M059J (cell line): ENCODE measurements at places on chromosomes 16 and 17. TPM values are rescaled to one million over a fixed set of nuclear protein-coding genes. Genes with fewer than 3 reads are reported as not detected.

The NOD2 gene
- total RNA-seq: 0.07 and 0.34 TPM in 2 replicates

The CFAP97D1 gene
- total RNA-seq: not detected in 2 replicates

The RNF43 gene
- total RNA-seq: 0.17 TPM in 1 of 2 replicates, not detected in the other

The BCL6B gene
- total RNA-seq: not detected in 2 replicates

The TPPP3 gene
- total RNA-seq: 0.47 and 0.69 TPM in 2 replicates

The SDF2 gene
- 74.0 and 81.7 TPM in 2 replicates for total RNA-seq

The BCAR1 gene
- total RNA-seq: 47.3 and 80.5 TPM in 2 replicates

The HBA1 gene
- total RNA-seq: not detected in 2 replicates

The IL17C gene
- total RNA-seq: not detected in 2 replicates
